ENCODE measurements at places on chromosomes 12 and 14. TPM values are rescaled to one million over a fixed set of nuclear protein-coding genes. Genes with fewer than 3 reads are reported as not detected.

Gene KRT72
- total RNA-seq, result not detected

Gene ETFBKMT
- total RNA-seq, result 4.0 TPM

GRCh38 chr14:30078811-30079402 lies 151.3 kb upstream of the PRKD1 start:
- DNase-seq, result no peak

GRCh38 chr12:43158126-43158525 lies 393.9 kb downstream of the ADAMTS20 start:
- no peak for DNase-seq

Gene RASSF3
- 82.7 TPM for total RNA-seq

- no peak for DNase-seq
Observed at GRCh38 chr12:107011519-107011918, 24.6 kb upstream of the MTERF2 start.

DNA sequence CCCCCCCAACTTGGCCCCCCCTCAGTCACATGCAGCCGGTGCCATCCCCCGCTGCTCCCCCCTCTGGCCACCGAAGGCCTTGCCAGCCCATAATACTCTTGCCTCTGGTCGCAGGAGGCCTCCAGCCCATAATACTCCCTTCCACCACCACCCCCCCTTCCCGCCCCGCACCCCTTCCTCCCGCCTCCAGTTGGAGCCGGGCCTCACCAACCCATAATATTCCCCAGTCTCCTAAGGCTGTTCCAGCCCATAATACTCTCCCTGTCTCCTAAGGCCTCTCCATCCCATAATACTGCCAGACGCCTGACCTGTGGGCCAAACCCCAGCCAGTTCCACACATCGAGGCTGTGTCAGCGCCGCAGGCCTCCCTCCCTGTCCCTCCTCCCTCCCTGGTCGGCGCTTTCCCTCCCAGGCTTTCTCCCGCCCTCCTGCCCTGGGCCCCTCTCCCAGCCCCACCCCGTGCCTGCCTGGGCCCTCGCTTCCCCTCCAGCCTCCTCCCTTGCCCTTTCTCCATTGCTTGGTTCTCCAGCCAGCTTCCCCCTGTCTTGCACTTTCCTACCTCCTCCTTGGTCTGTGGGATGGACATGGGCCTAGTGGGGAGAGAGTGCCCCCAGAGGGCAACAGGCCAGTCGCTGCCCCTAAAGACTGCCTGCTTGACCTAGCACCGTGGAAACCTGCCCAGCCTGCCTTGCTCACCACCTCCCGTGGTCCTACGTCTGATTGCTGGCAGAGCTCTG lies 6.8 kb upstream of the CHD4 start:
- peak; percentile 91 for DNase-seq

- DNase-seq, result no peak
Observed at GRCh38 chr14:37545174-37545573, 49.9 kb downstream of the FOXA1 start.

DNA sequence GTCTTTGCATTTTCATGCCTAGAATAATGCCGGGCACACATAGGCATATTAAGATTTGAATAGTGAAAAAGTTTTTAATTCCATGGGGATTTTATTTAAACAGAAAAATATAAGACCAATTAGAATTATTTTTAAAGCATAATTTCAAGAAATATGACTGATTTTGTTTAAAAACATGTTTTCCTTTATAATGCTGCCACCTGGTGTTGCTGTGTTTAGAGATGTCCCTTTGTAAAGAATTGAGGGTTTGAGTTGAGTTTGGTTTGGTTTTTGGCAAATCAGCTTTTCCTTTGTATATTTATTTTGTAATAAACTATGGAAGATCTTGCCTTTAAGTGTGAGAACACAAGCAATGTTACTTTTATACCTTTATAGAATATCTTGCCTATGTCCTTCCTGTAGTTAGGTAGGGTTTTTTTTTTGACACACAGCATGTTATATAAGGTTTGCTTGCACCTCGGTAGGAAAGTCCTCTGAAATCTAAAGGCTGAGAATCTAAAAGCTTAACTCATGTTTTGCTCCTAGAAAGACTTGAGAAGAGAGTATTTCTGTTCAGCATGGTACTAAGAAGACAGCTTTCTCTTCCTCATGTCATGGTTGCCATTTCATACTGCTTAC lies 31.4 kb upstream of the SNAPC1 start:
- DNase-seq, result no peak

Gene KERA
- total RNA-seq, result not detected

- no peak for DNase-seq
Observed at GRCh38 chr12:117052386-117053049, 46.7 kb downstream of the TESC start.

DNA sequence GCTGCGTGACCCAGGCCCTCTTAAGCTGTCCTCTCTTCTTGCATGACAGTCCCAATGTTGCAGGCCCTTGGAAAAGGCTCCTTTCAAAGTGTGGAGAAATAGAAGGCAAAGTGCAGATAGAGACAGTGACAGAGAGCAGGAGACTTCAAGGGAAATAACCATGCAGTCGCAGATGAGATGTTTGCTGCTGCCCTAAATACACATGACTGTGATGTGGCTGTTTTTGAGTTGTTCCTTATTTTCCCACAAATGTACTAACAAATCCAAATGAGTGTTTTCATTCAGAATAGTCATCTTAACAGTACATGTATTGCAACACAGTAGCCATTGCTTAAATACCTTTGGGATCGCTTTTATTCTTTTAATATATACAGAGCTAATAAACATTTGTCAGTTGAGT lies 101.6 kb downstream of the SLC15A5 start:
- DNase-seq, result no peak

DNA sequence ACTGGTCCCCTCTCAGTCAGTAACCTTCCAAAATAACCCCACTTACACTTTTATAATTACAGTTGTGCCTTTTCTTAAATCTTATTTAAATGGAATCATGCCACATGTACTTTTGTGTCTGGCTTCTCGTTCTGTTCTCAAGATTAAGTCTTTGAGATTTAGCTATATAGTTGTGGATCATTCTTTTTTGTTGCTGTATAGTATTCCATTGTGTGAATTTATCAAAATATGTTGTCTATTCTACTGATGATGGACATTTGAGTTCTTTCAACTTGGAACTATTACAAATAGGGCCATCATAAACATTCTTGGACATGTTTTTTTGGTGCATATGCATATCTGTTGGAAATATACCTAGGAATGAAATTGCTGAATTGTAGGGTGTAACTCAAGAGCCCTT lies 9.0 kb downstream of the OAS3 start:
- DNase-seq, result no peak

DNA sequence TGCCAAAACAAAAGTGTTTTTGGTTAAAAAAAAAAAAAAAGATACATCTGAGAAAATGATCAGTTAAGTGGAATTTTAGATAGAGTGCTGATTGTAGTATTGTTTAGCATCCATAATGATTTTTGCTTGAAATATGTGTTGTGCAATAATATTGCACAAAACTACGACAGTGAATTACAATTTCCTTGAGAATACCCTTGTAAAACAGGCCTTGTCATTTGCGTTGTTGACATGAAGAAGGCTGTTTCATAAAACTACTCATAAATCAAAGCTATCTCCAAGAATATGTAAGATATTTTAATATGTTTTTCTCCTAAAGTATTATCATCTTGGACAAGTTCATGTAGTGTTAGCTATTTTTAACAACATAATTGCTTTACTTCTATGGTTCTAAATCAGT lies 1077.0 kb downstream of the LRFN5 start:
- DNase-seq, result no peak

Gene KIF5A
- 0.09 TPM for total RNA-seq

All from lower lobe of right lung (tissue), 2 donors.